Right renal pelvis (tissue), 4 donors: ENCODE measurements at places on chromosomes 7 and 10. TPM values are rescaled to one million over a fixed set of nuclear protein-coding genes. Genes with fewer than 3 reads are reported as not detected.

DNA sequence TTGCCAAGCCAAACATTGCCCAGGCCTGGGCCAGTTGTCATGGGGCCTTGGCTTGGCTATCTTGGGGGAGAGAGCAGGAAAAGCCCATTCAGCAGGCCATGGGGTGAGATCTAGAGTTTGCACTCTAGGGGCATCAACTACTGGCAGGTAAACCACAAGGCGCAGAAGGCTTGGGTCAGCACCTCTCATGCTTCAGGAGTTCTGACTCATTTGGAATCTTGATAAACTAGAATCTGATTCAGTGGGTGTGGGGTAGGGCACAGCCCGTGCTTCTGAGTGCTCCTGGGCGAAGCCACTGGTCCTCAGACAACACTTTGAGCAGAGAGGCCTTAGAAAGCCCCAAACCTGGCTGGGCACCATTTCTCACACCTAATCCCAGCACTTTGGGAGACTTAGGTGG is 81.1 kb downstream of the RGS10 start:
- no peak for DNase-seq

- DNase-seq = no peak
Measured at GRCh38 chr10:114173603-114173920, 441 bp downstream of the CCDC186 start.

- DNase-seq = peak; percentile 35
Measured at GRCh38 chr7:131327049-131327625, 539 bp upstream of the MKLN1 start.

DNA sequence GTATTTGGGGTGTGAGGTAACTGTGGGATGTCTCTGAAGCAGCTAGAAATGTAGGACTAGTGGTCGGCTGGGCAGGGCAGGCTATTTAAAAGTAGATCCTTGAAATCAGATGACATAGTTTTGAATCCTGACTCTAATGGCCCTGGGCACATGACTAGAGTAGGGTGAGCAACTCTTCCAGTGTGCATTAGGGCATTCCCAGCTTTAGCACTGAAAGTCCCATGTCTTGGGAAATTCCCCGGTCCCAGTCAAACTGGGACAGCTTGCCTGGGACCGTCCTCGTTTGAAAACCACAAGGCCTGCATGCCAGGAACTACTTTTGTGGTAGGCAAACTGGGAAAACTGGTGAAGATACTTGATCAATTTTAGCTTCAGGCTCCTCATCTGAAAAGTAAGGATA is 255.3 kb downstream of the PTEN start:
- no peak for DNase-seq

GRCh38 chr10:110724937-110725336 is 80.8 kb downstream of the RBM20 start:
- DNase-seq = no peak

DNA sequence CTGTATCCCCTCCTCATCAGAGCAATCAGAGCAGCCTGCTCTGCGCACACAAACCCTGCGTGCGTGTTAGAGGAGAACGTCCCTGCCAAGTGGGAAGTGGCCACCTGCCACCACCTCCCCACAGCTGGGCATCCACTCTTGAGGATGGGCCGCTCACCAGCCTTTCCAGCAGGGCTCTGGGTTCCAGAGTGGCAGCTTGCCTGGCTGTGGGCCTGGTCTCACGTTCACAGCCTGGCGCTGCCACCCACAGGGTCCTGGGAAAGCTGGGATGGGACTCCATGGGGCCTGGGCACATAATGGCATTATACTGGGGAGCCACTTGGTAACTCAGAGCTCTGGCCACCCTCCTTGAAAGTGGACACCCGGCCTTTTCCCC is 151.1 kb upstream of the PPP2R2D start:
- DNase-seq = no peak

DNA sequence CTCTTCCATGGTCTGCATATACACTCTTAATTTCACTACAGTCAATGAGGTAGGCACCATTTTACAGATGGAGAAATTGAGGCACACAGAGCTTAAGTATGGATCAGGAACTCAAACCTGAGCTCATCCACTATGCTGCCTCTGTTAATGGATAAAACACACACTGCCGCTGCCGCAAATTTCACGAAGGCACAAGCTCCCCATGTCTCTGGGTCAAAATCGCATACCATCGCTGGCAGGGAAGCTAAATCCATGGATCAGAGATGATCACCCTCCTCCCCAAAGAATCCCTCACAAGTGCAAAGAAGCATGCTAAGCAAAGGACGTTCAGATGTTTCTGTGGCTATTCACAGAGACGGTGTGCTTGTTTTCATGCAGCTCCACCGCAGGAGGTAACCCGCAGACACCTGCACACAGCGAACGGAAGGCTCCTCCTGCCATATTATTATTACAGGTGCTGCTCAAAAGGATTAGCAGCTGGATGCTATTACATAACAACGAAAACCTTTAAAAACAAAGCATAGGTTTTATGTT is 109.3 kb downstream of the UBE2H start:
- DNase-seq = no peak

GRCh38 chr10:89888321-89889070 is 187.1 kb downstream of the KIF20B start:
- no peak for DNase-seq

GRCh38 chr10:111439034-111439842 is 362.4 kb downstream of the ADRA2A start:
- no peak for DNase-seq

DNA sequence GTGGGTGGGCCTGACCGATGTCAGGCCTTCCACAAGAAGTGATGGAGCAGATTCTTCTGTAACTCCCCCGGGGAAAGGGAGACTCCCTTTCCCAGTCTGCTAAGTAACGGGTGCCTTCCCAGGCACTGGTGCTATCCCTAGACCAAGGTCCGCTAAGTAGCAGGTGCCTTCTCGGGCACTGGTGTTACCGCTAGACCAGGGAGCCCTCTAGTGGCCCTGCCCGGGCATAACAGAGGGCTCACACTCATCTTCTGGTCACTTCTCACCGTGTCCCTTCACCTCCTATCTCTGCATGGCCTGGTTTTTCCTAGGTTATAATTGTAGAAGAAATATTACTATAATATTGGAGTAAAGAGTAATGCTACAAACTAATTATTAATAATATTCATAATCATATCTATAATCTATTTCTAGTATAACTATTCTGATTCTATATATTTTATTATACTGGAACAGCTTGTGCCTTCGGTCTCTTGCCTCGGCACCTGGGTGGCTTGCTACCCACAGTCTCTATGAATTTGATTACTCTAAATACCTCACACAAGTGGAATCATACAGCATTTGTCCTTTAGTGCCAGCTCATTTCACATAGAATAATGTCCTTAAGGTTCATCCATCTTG is 1378.7 kb downstream of the XPNPEP1 start:
- DNase-seq = peak; percentile 59

- DNase-seq = no peak
Measured at GRCh38 chr10:79608505-79609375, 2.0 kb upstream of the SFTPA1 start.

- no peak for DNase-seq
Measured at GRCh38 chr10:133351408-133352318, 4.5 kb downstream of the PRAP1 start.

- DNase-seq = no peak
Measured at GRCh38 chr10:42551582-42552187, 86.7 kb downstream of the ZNF33B start.

DNA sequence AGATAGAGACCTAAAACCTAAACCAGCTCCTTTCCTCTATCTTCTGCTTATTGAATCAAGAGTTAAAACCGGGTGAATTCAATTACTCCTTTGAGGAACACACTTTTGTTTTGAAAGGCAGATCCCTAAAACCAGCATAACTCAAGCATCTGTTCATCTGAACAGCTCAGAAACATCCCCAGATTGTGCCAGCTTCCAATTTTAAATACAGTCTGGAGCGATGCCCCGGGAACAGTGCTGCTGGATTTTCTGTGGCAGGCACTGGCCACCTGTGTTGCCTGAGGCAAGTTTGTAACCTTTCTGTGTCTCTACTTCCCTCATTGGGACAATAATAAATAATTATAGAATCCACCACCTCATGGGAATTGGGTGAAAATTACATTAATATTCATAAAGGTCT is 281.4 kb upstream of the NFE2L3 start:
- no peak for DNase-seq

GRCh38 chr7:117616694-117617093 is 136.9 kb downstream of the CFTR start:
- no peak for DNase-seq

DNA sequence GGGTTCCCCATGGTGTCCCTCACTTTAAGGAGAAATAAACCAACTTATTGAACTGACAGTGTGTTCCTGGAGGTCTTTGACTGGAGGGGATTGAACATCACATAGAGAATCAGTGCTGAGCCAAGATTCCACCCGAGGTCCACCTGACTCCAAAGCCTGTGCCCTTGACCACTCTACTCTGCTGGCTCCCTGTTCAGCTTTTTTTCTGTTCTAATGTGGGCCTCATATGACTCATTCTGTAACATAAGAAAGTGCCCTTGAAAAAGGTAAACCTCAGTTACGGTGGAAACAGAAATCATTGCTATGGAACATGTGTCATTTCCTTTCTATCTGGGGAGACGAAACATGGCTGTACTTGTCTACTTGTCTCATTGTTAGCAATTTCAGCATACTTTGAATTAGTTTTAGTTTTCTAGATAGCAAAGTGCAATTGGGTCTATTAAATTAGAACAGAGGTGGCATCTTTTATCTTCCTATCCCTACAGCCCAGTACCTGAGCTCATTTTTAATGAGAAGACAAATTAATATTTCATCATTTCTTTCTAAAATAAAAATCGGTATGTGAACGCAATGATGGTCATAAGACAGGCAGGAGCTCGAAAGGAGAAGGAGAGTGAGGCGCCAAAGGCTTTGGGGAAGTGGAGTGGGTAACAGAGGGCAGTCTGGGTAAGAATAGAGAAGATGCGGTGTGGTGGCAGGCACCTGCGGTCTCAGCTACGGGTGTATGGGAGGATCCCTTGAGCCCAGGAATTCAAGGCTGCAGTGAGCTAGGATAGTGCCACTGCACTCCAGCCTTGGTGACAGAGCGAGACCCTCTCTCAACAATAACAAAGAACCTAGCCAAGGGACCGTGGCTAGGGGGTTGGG is 1.5 kb downstream of the GSDME start:
- DNase-seq = no peak

DNA sequence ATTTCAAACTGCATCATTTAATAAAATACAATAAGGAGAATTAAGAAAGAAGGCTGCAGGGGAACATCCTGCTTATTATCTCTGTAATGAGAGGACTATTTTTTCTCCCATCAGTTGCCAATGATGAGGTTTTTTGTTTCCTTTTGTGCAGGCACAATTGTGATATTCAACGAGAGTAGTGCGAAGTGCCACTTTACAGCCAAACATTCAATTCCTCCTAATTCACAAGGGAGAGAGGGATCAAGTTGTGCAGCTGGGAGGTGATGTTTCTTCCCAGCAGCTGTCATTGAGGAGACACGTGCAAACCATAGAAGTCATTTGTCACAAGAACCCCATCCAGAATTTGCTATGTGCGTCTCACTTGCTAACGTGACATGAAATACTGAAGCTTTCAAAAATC is 81.6 kb upstream of the ICA1 start:
- DNase-seq = no peak

GRCh38 chr7:41826641-41827040 is 123.8 kb upstream of the INHBA start:
- DNase-seq = no peak

DNA sequence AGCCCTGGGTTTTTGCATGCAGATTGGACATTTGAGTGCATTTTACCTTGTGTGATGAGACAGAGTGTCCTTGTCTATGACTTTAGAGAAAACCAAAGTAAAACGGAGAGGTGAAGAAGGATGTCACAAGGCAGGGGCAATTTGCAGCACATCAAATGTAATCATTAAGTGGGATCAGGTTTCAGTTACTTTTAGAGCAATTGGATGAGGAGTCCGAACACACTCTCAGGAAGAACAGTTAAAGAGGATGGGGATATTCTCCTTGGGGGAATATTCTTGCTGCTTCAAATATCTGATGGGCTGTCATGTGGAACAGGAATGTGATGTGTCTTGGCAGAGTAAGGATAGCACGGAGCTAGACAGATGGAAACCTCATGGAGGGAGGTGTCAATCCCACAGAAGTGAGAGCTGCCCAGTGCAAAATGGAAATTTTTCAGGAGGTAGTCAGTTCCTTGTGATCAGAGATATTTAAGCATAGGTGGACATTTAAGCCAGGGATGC is 757 bp downstream of the RAB19 start:
- DNase-seq = no peak

- no peak for DNase-seq
Measured at GRCh38 chr7:127912901-127913300, 118.3 kb downstream of the LRRC4 start.

- DNase-seq = no peak
Measured at GRCh38 chr7:15085366-15085765, 182.8 kb upstream of the DGKB start.

- DNase-seq = no peak
Measured at GRCh38 chr7:131182446-131183058, 145.1 kb upstream of the MKLN1 start.

DNA sequence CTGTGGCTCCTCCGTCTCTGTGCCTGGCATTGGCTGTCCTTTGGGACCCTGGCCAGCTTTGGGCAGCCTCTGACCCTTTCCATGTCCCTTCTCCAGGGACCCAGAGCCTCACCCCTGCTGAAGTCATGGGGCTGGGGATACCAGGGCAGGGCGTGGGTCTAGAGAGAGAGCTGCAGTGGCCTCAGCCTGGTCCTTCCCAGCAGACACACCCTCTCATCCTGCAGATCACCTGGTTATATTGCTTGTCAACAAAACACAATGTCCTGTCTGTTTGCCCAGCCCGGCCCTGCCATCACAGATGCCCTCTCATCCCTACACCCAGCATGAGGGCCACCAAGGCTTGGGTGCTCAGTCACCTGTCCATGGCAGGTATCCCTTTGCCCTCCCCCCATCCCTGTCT is 1.8 kb downstream of the MUC17 start:
- DNase-seq = no peak

DNA sequence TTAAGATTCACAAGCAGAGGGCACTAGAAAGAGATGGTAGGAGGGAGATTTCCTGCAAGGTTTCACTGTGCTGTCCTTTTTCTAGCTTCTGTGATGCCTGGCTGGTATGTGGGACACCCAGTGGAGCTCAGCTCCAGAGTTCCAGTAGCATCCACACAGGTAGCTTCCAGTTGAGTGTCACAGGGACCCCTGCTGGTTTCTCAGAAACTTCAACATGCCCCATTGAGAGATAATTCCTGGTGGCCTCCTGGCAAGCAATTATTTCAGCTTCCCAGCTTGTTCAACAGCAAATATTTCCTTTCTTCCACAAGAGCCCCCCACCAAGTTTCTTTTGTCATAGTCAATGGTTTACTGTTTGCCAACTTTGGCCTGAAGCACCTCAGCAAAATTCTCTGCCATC is 858.7 kb downstream of the REEP3 start:
- DNase-seq = no peak

GRCh38 chr7:67343572-67343971 is 346.9 kb downstream of the TYW1 start:
- DNase-seq = no peak

The CALD1 gene
- polyA plus RNA-seq = 267 TPM

The SPDYE1 gene
- 0.51 TPM for polyA plus RNA-seq

The DPP6 gene
- 46.2 TPM for polyA plus RNA-seq

The SCRN1 gene
- polyA plus RNA-seq = 60.7 TPM

The FAM221A gene
- polyA plus RNA-seq = 22.7 TPM

The OPN1SW gene
- polyA plus RNA-seq = 1.1 TPM

The DNAJC12 gene
- 12.1 TPM for polyA plus RNA-seq

The PTPN12 gene
- polyA plus RNA-seq = 77.6 TPM

The SAMD9 gene
- polyA plus RNA-seq = 6.6 TPM

The C7orf25 gene
- polyA plus RNA-seq = 6.6 TPM
